ENCODE measurements at places on chromosomes 16 and 17. TPM values are rescaled to one million over a fixed set of nuclear protein-coding genes. Genes with fewer than 3 reads are reported as not detected.
A peak's percentile ranks its signal among the peaks of the same experiment; 100 is the strongest.

GRCh38 chr17:73284354-73284753, 22.7 kb upstream of the CPSF4L start:
- no peak for DNase-seq

The SLC2A4 gene
- total RNA-seq = 0.11 TPM

GRCh38 chr17:38448208-38448771, 20.0 kb downstream of the ARHGAP23 start:
- DNase-seq = no peak

DNA sequence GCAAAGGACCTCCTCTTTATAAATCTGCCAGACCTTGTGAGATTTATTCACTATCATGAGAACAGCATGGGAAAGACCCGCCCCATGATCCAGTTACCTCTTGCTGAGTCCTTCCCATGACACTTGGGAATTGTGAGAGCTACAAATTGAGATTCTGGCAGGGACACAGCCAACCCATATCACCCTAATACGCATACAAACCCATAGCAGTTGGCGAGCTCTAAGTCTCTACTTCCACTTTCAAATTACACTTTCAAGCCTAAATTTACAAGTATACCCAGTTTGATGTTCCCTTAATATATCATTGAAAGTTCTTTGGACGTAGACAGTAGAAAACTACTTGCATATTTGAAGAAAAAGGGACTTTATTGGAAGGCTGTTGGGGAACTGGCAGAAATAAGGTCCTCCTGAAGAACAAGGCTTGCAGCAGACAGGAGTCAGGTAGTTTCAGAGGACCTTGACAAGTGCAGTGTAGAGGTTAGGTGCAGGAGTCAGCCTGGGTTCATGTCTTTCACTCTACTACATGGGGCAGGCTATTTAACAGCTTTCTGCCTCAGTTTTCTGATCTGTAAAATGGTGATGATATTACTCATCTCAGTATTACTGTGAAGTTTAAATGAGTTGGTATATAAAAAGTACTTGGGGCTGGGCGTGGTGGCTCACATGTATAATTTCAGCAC, 107.9 kb upstream of the EEF2KMT start:
- DNase-seq = no peak

- peak; percentile 32 for DNase-seq
Observed at GRCh38 chr16:67800338-67800926, 5.9 kb downstream of the RANBP10 start.

DNA sequence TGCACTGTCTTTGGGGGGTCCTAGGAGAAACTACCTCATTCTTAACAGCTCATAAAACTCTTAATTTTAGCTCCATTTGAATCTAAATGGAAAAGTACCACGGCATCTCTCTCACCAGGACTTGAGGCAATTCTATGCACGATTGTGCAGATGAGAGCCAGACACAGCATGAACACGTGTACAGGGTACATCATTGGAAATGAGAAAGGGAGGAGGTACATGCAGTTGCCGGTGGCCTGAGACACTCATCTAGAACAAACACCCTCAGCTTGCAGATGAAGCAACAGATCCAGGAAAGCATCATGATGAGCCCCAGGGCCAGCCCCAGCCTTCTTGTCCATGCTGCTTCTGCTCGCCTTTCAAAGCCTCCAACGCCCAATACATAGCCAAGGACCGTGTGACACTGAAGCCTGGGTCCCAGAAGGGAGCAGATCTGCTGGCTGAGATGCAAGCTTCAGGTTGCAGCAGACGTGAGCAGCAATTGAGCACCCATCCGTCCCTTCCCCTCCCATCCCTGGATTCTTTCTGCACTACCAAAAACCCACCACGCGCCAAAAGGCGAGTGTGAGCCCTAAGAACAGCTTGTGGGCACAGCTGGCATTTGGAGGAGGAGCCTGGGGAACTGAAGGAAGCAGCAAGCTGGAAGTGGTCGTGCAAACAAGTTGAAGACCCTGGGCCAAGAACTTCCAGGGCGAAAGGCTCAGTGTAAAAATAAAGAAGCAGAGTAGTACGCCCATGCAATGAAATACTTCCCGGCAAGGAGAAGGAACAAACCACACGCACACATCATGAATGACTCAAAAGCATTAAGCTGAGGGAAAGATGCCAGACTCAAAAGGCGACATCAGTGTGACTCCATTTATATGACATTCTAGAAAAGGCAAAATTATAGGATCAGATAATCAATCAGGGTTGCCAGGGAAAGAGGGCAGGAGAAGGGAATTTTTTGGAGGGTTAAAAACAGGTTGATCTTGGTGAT, 7.3 kb upstream of the RCVRN start:
- no peak for DNase-seq

The SLC5A10 gene
- not detected for total RNA-seq

The FBXL16 gene
- total RNA-seq = not detected

GRCh38 chr16:49492896-49493626, 119.5 kb downstream of the C16orf78 start:
- DNase-seq = no peak

DNA sequence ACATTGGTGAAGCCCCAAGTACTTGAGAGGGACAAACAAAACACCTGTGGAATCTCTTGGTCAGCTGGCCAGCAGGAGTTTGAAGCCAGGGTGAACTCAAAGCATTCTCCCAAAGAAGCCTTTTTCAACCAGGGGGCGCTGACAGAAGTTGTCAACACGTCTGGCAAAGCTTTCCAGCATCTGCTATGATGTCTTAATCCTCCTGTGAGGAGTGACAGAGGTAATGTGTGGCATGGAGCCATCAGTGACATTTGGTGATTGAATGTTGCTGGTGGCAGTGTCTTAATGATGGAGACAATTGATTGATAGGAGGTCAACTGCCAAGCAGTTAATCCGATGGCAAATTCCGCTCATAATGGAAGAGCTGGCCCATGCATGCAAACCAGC, 257.6 kb upstream of the HSBP1 start:
- DNase-seq = no peak

DNA sequence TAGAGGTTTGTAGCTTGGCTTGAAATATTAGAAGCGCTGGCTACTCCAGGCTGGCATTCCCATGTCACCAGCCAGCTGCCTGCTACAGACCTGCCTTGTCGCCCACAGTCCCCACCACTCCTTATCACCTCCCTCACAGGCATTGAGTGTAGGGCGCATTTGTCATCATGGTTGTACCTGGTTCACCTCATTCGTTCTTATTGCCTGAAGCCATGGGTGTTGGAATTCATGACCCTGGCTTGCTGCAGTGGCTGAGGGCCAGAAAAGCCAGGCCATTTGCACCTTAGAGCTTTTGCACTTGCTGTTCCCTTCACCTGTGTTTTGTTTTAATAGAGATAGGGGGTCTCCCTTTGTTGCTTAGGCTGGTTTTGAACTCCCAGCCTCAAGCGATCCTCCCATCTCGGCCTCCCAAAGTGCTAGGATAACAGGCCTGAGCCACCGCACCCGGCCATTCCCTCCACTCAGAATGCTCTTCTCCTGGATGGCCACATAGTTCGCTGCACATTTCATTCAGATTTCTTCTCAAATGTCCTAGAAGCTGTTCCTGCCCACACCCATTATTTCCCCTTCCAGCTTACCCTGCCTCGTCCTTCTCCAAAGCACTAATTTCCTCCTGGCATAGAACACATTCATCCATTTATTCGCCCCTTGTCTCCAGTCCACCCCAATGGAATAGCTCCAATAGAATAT, 97.6 kb downstream of the C16orf78 start:
- DNase-seq = no peak

- DNase-seq = peak; percentile 19
Observed at GRCh38 chr17:49815761-49816281, 27.3 kb downstream of the KAT7 start.

The VPS35 gene
- total RNA-seq = 158 TPM

The STX8 gene
- total RNA-seq = 45.2 TPM

The GP1BA gene
- not detected for total RNA-seq

The OR1A1 gene
- total RNA-seq = not detected

The GTF3C1 gene
- 77.5 TPM for total RNA-seq

DNA sequence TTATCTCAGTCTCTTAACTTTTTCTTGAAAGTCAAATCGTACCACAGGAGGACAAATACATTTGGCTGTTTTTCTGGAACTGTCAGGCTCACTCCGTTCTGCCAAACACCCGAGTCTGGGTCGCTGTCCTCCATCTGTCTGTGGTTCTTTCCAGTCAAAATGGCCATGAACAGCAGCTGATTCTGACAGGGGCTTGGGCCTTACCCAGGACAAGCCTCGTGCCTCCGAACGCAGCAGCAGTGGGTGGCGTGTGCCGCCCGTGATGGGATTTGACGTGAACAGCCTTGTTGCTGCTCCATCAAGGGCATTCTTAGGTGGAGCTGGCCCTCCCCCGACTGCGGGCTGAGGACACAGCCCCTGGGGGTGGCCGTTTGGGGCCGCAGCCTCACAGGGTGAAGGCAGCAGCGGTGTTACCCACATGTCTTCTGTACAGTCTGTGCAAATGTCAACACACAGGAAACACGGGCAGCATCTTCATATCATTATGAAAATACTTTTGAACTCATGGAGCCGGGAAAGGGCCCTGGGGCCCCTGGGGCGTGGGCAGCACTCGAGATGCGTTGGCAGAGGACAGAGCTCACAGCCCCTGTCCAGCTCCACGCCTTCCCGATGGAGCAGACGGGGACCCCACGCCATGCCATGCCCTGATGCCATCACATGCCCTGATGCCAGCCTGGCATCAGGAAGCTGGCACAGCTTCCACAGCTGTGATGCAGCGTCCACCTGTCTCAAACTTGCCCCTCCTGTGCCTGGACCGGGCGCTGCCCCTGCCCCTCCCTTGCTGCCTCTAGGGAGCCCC, 8.6 kb upstream of the ACSF3 start:
- DNase-seq = no peak

GRCh38 chr17:18877104-18877645, 19.2 kb downstream of the PRPSAP2 start:
- peak; percentile 52 for DNase-seq

DNA sequence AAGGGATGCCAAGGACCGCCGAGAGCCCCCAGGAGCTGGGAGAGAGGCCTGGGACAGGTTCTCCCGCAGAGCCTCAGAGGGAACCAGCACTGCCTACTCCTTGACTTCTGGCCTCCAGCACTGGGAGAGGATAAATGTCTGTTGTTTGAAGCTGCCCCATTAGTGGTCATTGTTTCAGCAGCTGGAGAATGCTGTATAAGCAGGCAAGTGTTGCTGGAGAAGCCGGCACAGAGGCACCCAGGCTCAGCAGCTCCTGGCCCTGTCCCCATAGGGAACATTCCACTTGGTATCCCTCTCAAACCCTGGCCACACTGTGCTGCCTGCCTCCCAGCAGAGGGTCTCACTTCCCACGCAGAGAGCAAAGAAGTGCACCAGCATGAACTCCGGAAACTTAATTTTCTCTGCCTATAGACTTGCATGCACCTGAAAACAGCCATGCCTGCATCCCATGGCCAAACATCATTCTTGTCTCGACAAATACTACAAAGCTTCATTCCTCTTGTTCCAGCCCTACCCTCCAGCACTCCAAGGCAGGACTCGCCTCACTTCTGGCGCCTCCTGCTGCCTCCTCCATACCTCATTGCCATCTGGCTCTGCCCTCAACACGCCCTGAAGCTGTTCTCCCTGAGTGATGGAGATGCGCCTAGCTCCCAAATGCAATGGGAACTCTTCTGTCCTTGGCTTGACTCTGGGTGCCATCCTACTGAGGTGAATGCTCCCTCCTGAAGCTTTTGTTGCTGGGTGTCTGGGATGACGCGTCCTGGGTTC, 88.1 kb downstream of the DNAH17 start:
- DNase-seq = no peak

DNA sequence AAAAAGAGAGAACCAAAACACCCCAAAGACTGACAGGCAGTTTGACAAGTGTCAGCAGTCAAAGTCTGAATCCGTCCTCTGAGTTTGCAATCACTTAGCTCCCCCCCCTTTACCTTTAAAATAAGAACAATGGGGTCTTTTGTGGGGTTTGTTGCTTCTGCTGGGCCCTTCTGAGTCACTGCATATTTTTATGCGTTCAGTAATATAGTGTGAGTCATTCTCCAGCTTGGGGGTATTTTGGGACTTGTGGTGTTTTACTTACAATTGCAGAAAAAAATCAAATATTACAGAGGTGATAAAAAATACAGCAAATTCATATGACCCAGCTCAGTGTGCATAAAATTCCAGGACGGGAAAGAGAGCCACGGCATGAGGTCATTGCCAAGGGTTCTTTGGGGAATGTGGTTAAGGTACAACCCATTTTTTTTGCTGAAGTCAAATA, 120.1 kb downstream of the CYLD start:
- peak; percentile 42 for DNase-seq

DNA sequence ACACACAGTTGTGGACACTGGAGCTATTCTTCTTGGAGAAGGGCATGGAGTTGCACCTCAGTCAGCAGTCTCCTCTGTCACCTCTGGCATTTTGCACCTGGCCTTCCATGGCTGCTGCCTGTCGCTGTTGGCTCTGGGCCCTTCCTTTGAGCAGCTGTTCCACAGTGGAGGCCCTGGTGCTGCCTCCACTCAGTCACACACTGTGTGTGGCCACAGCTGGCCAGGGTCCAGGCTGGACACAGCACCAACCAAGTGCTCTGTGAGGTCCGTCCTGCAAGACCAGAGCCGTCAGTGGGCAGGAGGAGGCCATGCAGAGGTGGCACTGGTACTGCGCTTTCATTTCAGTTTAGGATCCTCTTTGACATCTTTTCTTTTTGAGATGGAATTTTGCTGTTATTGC, 21.6 kb upstream of the MED9 start:
- DNase-seq = no peak

The TEKT3 gene
- total RNA-seq = 0.06 TPM

DNA sequence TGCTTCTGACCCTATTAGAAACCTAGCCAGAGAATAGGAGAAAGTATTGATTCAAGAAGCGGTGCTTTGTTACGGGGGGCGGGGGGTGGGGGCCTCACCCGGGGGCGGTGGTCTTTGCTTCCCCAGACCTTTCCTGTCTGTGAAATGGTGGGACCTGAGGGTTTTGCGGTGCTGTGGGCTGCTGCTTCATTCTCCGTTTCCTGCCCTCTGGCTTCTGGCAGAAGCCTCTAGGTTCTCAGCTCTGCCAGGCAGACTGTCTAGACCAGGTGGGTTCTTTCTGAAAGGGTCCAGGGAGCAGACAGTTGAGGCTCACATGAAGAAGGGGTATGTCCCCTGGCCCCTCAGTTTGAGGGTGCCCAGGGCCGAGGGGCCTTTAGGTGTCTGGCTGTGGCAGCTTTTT, 14.0 kb downstream of the GSE1 start:
- no peak for DNase-seq

DNA sequence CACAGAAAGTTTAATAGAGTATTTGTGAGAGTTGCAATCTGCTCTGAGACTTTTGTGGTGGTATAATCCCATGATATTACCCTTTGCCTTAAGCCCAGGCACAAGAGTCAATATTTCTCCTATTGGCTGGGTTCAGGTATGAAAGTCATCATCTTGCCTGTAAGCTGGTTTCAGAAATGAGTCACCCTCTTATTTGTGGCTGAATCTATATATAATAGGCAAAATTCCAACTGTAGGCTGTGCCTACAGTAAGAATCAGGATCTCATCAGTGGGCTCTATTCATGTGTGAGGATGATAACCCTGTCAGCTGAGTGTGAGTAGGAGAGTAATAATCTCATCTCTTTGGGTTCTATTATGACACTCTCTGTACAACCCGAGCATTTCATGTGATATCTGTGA, 2103.1 kb downstream of the TP53TG3F start:
- DNase-seq = no peak

The NPIPB13 gene
- total RNA-seq = 0.57 TPM

The VAT1L gene
- not detected for total RNA-seq

The CRHR1 gene
- total RNA-seq = not detected
